ENCODE measurements at places on chromosomes 3 and 15.

- no peak for DNase-seq
Measured at GRCh38 chr3:173920386-173920785, 522.8 kb downstream of the NLGN1 start.

DNA sequence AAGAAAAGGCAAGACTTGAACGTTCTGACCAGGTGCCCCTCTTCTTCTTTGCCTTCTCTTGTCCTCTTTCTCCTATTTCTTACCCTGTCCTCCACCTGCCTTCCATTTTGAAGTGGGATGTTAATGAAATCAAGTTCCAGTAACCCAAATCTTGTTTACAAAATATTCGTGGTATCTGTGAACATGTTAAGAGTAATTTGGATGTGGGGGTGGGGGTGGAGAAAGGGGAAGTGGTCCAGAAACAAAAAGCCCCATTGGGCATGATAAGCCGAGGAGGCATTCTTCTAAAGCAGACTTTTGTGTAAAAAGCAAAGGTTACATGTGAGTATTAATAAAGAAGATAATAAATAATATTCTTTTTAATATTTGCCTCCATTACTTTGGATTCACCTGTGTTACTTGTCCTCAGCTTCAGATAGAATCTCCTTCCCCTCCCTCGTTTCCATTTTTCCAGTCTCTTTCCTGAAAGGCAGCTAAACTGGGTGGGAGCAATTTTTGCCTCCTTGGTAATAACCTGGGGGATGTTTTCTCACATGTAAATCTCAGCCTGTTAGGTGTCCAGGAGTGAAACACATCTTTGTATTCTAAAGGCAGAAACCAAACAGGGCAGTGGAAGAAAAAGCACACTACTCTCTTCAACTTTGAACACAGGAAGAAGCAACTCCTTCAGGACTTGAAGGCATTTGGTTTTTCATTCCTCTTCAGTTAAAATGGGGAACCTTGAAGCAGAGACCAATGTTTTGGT, 3.2 kb downstream of the CHST2 start:
- no peak for DNase-seq

DNA sequence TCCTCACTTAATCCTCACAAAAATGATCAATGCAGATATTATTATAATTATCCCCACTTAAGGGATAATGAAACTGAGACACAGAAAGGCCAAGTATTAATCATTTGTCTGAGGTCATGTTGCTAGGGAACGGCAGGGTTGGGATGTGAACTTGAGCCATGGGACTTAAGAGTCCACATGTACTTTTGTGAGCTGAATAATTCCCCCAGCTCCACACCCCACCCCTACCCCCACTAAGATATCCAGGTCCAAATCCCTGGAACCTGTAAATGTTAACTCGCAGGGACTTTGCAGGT, 290.5 kb upstream of the GADL1 start:
- no peak for DNase-seq

DNA sequence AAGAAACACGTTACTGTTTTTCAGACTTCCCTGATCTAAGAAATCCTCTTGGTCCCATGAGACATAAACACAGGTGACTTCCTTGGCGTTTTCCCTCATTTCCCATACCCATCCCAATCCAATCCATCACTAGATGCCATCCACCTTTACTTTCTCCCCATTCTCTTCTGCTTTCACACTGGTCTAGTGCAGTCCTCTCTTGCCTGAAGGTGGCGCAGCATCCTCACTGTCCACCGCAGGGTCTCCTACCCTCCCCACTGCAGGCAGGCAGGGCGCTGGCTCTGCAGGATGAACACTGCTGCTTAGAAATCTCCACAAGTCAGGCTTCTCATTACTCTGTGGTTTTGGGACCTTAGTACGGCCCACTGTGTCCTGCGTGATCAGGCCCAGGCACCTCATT, 58.2 kb downstream of the RAB7A start:
- no peak for DNase-seq

- no peak for DNase-seq
Measured at GRCh38 chr3:149414557-149415231, 37.2 kb upstream of the TM4SF1 start.

DNA sequence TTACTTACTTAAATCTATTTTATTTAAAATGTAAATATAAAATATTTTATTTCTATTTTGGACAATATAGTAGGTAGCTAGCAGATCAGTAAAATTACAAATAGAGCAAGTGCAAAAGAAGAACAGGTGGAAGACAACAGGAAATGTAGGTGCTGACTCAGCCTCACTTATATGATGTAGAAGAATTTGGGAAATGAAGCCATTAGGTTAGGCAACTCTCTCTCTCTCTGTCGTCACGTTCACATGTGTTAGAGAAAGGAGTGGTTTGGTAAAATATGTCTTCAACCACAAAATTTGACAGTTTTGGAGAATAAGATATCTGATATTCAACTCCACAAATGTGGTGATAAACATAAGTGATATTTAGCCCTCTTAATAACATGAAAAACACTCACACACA, 532.5 kb upstream of the KCNMB2 start:
- DNase-seq: no peak

DNA sequence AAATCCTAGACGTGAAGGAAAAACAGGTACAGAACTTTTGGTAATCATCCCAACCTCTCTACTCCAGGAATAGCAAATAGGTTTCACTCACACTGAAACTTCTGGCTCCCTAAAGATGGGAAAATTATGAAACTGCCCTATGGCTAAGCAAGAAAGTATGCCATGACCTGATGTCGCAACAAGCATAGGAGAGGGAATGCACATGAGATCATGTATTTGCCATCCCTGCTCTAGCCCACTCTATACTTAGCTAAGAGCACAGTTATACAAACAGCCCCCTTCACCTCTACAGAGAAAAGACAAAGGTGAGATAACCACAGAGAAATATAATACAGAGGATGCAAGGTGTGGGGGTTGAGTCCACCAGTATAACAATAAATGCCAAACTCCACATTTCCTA, 102.7 kb downstream of the TBC1D5 start:
- no peak for DNase-seq

GRCh38 chr3:59660852-59661625, 611.2 kb upstream of the CFAP20DC start:
- DNase-seq: no peak

GRCh38 chr3:194481525-194482195, 5.1 kb downstream of the ATP13A3 start:
- DNase-seq: no peak

DNA sequence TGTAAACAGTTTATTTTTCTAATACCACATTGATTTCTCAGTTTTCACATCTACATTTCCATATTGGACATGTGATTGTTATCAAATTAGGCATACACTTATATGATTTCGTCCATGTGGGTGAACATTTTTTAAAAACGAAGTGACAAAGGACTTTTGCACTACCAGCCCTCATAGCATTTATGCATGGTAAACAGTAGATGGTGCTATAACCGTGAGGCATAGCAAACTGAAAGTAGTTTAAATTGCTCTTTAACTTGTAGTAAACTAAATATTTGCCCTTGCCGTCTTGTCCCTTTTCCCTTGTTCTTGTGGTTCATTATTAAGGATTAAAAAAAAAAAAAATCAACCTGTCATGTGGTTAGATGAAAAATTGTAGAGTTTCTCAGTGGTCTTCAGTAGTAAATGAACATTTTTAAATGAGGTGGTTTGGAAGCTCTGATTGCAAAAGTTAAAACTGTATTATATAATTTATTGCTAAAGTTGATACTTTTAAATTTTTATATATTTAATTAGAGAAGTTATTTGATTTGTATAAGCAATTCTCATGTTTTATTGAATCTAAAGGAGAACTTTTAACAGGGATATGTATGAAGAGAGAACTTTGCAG, 24.0 kb downstream of the STX19 start:
- DNase-seq: no peak
